ENCODE measurements at places on chromosomes 7 and 10.

DNA sequence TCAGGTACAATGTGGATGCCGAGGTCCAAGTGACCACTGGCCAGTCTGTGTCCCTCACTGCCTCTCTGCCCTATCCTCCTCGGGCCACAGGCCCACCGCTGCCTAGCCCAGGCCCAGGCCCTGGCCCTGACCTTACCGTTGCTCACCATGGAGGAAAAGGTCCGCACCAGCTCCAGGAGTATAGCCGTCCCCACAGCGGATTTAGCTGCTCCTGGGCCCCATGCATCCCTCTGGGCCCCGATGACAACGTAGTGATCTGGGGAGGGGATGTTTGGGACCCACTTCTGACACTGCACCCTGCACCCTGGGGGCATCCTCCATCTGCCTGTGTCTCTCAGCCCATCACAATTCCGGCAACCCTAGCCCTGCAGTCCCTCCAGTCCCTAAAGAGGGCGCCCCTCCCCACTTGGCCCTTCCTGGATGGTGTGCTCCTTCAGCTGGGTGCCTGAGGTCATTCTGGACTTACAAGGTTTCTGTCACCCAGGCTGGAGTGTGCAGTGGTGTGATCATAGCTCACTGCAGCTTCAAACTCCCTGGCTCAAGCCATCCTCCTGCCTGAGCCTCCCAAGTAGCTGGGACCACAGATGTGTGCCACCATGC lies 12.1 kb downstream of the TFR2 start:
- no peak for DNase-seq

DNA sequence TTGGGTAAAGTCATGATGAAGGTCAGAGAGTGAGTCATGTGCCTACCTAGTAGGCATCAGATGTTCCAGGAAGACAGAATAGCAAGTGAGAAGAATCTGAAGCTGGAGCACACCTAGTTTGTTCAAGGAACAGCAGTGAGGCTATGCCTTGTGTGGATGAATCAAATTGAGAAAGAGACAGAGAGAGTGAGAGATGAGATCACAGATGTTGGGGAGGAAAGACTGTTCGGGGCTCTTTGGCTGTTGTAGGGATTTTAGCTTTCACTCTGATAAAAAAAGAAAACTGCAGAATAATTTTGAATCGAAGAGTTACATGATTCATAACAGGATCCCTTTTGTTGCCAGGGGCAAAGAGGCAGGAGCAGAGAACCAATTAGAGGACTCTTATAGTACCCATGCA lies 6.3 kb downstream of the LIPF start:
- DNase-seq, result no peak

- DNase-seq, result no peak
These were observed 10.4 kb downstream of the LAT2 start for GRCh38 chr7:74220229-74220628.

GRCh38 chr10:10477844-10478243 lies 539.8 kb upstream of the CELF2 start:
- DNase-seq, result no peak

GRCh38 chr7:149735181-149735602 lies 38.2 kb downstream of the ZNF467 start:
- DNase-seq, result no peak

GRCh38 chr10:102102421-102102820 lies 17.7 kb downstream of the LDB1 start:
- no peak for DNase-seq

DNA sequence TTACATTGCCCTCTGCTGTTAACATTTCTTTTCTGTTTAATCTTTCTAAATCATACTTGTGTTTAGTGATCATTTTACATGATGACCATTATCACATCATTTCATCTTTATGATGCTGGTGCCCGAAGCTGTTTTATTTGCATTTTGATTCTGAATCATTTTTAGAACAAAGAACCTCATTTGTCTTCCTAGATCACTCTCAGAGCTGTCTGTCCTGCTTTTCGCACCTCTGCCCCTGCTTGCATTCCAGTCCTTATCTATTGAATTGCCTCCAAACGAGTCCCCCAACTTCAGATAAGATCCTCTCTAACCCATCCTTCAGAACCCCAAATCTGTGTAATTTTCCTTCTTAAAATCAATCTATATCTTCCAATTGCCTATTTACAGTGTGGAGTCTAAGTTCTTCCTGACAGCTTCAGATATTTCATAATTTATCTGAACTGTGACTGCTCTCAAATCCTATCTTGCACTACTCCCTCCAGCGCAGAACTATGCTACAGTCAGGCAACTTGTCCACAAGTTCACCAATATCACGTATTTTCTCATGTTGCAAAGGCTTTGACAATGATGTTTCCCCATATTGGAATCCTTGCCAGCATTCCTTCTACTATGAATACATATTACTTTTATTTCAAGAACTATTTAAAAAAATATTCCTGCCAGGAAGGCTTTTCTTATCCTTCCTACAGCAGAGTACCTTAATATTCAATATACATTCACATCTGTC lies 346.5 kb upstream of the CACNA2D1 start:
- no peak for DNase-seq

GRCh38 chr10:124989526-124989925 lies 47.6 kb downstream of the ZRANB1 start:
- no peak for DNase-seq

DNA sequence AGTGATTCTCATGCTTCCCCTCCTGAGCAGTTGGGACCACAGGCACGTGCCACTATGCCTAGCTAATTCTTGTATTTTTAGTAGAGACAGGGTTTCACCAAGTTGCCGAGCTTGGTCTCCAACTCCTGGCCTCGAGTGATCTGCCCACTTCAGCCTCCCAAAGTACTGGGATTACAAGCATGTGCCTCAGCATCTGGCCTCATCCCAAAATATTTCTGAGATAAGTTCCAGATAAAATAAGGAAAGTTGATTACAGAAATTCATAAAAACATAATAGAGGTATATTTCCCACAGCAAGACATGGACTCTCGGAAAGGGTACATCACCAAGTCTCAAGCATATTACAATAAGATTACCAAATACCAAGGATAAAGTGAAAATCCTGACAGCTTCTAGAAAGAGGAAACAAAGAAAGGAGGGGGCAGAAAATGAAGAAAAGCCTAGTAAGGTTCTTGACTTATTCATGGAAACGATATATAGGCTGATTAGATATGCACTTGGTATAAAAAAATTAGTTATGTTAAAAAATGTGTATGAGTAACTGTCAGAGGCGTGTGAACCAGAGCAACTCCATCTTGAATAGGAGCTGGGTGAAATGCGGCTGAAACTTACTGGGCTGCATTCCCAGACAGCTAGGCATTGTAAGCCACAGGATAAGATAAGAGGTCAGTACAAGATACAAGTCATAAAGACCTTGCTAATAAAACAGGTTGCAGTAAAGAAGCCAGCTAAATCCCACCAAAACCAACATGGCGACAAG lies 35.0 kb downstream of the IQUB start:
- DNase-seq, result no peak

- no peak for DNase-seq
These were observed 186.2 kb downstream of the USP6NL start for GRCh38 chr10:11425296-11425610.

DNA sequence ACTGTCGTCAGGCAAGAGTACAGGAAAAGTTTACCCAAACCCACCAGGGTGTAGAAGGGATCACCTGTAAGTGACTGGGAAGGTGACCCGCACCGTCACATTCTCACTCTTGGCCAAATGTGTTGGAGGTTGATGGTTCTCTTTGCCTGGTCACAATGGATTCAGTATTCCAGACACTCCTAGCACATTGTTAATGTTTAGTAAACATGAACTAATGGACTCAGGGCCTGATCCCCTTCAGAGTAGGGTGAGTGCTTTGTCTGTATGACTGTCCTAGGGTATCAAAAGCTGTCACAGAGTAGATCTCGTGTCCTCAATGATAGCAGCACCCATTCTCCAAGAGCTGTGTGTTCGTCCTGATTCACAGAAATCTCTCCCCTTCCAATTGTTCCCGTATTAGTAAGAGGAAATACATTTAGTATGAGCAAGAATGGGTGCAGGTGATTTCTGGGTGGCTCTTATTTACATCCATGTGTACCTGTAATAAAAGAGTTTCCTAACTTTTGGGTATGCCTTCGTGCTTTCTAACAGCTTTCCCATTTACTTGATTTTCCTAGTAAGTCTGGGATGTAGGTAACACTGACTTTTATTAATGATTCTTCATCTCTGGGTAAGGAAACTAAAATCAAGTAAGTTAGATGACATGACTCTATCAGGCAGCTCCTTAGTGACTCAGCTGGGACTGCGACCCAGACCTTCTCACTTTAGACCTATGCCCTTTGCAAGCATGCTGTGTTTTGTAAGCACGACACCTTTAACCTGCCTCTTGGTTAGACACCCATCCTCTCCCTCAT lies 4.7 kb downstream of the EEPD1 start:
- DNase-seq, result no peak

DNA sequence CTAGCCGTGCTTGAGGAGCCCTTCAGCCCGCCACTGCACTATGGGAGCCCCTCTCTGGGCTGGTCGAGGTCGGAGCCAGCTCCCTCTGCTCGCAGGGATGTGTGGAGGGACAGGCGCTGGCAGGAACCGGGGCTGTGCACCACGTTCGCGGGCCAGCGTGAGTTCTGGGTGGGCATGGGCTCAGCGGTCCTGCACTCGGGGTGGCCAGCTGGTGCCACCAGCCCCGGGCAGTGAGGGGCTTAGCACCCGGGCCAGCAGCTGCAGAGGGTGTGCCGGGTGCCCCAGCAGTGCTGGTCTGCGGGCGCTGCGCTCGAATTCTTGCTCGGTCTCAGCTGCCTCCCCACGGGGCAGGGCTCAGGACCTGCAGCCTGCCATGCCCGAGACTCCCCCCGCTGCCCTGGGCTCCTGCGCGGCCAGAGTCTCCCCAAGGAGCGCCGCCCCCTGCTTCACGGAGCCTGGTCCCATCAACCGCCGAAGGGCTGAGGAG lies 90.8 kb upstream of the NRG3 start:
- DNase-seq, result no peak

DNA sequence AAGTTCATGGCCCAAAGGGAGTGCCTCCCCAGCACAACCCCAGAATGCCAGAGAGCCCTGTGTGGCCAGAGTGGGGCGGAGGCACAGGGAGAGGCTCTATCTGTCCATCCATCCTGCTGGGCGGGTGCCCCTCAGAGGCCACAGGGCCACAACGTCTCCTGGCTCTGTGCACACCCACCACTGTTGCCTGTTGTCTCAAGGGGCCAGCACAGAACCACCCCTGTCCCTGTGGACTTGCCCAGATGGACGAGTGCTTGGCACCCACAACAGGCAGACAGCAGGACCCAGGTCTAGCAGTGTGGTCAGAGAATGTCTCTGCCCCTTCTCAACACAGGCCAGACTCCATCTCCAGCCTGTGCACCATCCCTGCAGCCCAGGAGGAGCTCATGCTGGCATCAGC lies 92.8 kb downstream of the PAXIP1 start:
- DNase-seq, result no peak

- DNase-seq, result no peak
These were observed 389.2 kb upstream of the KLF6 start for GRCh38 chr10:4174197-4174596.

DNA sequence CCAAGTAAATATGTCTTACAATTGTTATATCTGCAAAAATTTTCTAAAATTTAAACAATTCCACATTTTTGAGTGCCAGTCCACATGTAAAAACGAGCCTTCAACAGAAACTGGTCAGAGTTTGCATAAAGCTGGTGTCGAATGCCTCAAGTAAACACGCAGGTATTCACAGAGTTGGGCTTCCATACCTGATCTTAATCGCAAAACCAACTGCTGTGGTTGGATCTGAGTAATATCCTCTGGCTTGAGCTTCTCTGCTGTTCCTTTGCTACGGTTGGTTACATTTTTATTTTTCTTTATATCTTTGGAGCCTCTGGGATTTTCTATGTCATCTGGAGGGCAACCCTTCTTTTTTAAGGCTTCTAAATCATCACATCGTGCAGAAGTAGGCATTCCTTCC lies 28.4 kb downstream of the ITGB1 start:
- no peak for DNase-seq

DNA sequence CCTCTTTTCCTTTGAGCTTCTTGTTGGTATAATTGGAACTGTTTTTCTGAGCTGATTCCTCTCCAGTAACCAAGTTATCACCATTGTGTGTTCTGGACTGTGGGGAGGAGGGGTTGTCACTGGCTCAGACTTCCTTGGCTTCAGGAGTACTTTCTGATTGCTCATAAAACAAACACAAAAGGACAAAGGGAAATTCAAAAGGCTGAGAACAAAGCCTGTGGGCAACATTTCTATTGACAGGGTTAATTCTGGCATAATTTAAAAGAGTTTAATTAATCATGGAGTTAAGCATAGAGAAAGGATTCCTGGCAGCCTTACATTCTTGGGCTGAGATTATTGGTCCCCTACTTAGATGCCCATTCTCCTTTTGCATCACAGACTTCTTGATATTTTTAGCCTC lies 222.9 kb upstream of the KMT2E start:
- no peak for DNase-seq

- DNase-seq, result peak; percentile 49
These were observed 473 bp downstream of the ADCK2 start for GRCh38 chr7:140673063-140673773.

GRCh38 chr10:93703066-93703465 lies 674 bp upstream of the FRA10AC1 start:
- DNase-seq, result no peak

GRCh38 chr7:148914208-148914777 lies 30.2 kb upstream of the EZH2 start:
- DNase-seq, result no peak

DNA sequence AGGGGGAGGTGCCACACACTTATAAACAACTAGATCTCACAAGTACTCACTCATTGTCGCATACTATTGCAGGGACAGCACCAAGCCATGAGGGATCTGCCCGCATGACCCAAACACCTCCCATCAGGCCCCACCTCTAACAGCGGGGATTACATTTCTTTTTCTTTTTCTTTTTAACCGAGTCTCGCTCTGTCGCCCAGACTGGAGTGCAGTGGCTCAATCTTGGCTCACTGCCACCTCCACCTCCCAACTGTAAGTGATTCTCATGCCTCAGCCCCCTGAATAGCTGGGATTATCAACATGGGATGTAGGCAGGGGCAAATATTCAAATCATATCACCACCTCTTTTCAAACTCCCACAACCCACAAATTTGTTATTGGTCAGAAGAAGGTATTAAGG lies 76.7 kb downstream of the SKAP2 start:
- no peak for DNase-seq

- no peak for DNase-seq
These were observed 28.4 kb downstream of the CAMK1D start for GRCh38 chr10:12377658-12378290.

- DNase-seq, result no peak
These were observed 115.5 kb upstream of the ZMIZ1 start for GRCh38 chr10:78953113-78953798.

- no peak for DNase-seq
These were observed 30.8 kb upstream of the KNDC1 start for GRCh38 chr10:133129071-133129858.

- DNase-seq, result no peak
These were observed 297.3 kb upstream of the PRKCQ start for GRCh38 chr10:6877336-6877721.

GRCh38 chr10:23540401-23541030 lies 101.6 kb downstream of the OTUD1 start:
- no peak for DNase-seq

GRCh38 chr10:62939698-62940097 lies 123.5 kb upstream of the EGR2 start:
- no peak for DNase-seq

- DNase-seq, result no peak
These were observed 43.3 kb downstream of the NRP1 start for GRCh38 chr10:33291053-33291592.

GRCh38 chr10:14588084-14588937 lies 186.4 kb downstream of the FAM107B start:
- DNase-seq, result no peak

- DNase-seq, result no peak
These were observed 53.0 kb upstream of the PITRM1 start for GRCh38 chr10:3225561-3225960.
